Nephron progenitor cell (in vitro differentiated cells): ENCODE measurements at places on chromosomes 7 and 10.

DNA sequence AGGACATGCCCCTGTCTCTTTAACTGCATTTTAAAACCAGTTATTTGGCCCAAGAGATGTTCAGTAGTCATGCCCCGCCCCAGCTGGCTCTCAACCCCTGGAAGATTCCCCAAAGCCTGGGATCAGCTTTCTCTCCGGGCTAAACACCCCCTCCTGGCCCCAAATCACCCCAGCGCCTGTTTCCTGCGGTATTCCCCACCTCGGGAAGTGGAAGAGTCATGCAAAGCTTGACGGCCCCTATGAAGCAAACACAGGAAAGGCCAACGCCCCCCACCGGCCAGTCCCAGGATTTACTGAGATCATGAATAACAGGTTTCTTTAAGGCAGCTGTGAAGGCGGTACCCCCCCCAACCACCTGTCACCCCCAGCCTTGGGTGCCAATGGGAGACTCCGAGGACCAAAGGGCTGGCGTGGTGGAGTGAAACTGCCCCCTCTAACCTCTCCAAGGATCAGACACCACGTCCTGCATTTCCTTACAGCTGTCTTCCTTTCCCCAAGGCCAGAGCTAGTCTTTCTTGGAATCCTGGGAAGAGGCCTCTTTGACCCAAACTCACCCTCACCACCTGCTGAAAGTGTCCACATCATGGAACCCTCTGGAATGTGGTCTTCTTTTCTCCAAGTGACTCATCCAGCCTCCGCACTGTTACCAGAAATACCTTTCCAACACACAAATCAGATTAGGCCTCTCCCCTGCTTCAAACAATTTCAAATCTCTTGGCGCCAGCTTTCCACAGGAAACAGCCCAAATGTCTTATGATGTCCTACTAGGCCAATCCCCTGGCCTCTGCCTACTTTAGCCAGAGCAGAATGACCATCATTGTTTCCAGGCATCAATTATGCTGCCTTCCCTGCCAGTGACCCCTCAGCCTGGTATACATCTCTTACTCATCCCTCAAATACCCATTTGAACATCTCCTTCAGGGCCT lies 301.5 kb downstream of the ZEB1 start:
- DNase-seq, result peak; percentile 18
- peaks cover 12% of the 10 kb centered on the region for H3K36me3 ChIP-seq
- H3K27ac ChIP-seq, result no peak overlapping the region
- H3K4me3 ChIP-seq, result no peak overlapping the region
- H3K27me3 ChIP-seq, result no peaks in the 10 kb centered on the region

- H3K4me3 ChIP-seq, result no peak overlapping the region
- H3K27me3 ChIP-seq, result peaks cover 11% of the 10 kb centered on the region
- no peak overlapping the region for H3K27ac ChIP-seq
- H3K36me3 ChIP-seq, result no peaks in the 10 kb centered on the region
- DNase-seq, result peak; percentile 15
Measured at GRCh38 chr10:117968354-117969182, 78.2 kb downstream of the RAB11FIP2 start.

DNA sequence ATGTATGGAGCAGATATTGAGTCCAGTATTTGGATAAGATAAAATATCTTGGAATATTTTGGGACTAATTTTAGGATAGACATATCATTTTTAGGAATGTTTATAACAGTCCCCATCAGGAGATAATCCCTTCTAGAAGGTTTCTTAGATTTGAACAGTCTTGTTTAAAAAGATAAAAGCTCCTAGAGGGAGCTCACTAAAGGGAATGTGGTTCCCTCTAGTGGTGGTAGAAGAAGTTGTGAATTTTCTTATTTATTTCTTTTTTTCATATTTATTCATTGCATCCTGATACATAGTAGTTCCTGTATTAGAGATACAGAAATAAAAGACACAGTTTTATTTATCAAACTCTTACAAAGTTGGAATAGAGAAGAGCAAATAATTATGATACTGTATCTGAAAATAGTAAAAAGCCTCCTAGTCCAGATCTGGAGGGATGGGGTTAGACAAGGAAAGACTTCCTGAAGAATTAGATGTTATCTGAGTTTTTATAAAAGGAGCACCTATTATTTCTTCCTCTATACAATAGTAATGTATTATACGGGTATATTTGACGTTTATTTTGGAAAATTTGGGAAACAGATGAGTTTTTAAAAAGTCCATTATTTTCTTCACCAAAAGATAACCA lies 24.5 kb upstream of the KLF14 start:
- no peak overlapping the region for H3K27ac ChIP-seq
- no peak for DNase-seq
- no peak overlapping the region for H3K4me3 ChIP-seq

DNA sequence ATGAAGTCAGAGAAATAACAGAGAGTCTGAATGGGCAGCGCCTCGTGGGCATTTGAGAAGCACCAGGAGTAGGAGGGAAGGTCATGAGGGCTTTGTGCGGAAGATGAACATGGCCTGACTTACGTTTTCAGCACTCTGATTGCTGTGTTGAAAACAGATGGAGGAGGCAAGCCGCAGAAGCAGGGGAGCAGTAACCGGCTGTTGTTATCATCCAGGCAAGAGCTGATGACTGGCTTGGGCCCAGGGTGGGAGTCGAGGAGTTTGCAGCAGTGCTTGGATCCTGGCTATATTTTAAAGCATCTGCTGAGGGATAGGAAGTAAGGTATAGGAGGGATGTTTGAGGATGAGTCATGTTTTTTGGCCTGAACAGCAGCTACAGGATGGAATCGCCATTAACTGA lies 12.7 kb upstream of the PDLIM1 start:
- no peaks in the 10 kb centered on the region for H3K36me3 ChIP-seq
- no peak overlapping the region for H3K27ac ChIP-seq
- H3K4me1 ChIP-seq, result peaks cover 12% of the 10 kb centered on the region
- no peak for DNase-seq

- H3K27ac ChIP-seq, result no peak overlapping the region
- H3K36me3 ChIP-seq, result no peaks in the 10 kb centered on the region
- peaks cover 16% of the 10 kb centered on the region for H3K27me3 ChIP-seq
- DNase-seq, result no peak
- peaks cover 5% of the 10 kb centered on the region for H3K4me1 ChIP-seq
- H3K4me3 ChIP-seq, result no peak overlapping the region
Measured at GRCh38 chr7:70893422-70893821, 238.5 kb upstream of the GALNT17 start.

GRCh38 chr7:100604976-100605911 lies 3.1 kb downstream of the PCOLCE start:
- no peak overlapping the region for H3K27ac ChIP-seq
- H3K27me3 ChIP-seq, result peaks cover 30% of the 10 kb centered on the region
- H3K36me3 ChIP-seq, result peaks cover 36% of the 10 kb centered on the region
- peaks cover 57% of the 10 kb centered on the region for H3K4me1 ChIP-seq
- peak overlapping the region; percentile 77 for H3K4me3 ChIP-seq

DNA sequence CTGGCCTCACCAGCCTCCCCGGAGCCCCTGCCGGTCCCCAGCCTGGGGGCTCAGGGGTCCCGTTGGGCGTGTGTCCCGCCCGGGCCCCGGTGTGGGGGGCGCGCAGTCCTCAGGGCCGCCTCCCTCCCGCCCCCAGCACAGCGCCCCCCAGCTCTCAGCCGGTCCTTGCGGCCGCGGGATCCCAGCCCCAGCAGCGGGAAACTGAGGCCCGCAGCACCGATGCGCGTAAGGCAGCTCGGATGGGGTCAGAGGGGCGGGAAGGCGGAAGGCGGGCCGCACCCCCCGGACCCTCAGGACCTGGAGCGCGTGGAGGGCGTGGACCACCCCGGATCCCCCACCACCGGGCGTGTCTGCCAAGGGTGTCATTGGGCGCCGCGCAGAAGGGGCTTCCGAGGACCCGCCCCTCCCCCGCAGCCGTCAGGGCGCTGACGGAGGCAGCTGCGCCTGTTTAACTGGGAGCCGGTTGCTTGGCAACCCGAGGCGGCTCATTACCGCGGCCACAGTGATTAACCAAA lies 14.9 kb downstream of the UNCX start:
- no peak overlapping the region for H3K27ac ChIP-seq
- peaks cover 88% of the 10 kb centered on the region for H3K27me3 ChIP-seq
- H3K36me3 ChIP-seq, result no peaks in the 10 kb centered on the region
- peak; percentile 66 for DNase-seq

DNA sequence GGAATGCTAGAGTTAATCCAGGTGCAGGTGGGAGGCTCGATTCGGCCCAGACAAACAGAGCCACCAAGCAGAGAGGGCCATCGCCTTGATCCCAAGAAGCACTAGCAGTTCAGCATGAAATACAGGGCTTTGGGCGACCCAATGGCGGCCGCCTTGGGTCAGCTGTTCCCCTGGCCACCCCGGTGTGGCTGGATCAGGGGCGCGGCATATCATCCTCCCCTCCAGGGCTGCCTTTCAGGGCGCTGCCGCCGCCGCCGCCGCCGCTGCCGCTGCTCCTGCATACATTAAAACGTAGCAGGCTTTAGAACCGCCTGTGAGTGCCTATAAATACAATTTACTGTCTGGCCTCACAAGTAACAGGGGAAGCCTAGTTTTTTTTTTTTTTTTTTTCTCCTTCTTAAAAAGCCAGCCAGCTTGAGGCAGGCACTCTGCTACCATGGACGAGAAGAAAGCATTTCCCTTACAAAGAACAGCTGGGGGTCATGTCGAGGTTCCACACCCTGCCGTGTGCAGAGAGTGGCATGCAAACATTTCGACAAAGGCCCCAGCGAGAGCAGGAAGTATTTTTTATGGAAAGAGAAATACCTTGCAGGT lies 57.7 kb upstream of the EFCAB10 start:
- DNase-seq, result peak; percentile 67
- no peak overlapping the region for H3K27ac ChIP-seq
- peaks cover 29% of the 10 kb centered on the region for H3K36me3 ChIP-seq
- peak overlapping the region; percentile 72 for H3K4me3 ChIP-seq
- peaks cover 22% of the 10 kb centered on the region for H3K27me3 ChIP-seq

GRCh38 chr10:107033799-107034422 lies 130.6 kb downstream of the SORCS1 start:
- peaks cover 7% of the 10 kb centered on the region for H3K27me3 ChIP-seq
- H3K4me1 ChIP-seq, result peaks cover 37% of the 10 kb centered on the region
- no peaks in the 10 kb centered on the region for H3K36me3 ChIP-seq
- no peak for DNase-seq

GRCh38 chr7:133452577-133452976 lies 199.7 kb downstream of the EXOC4 start:
- no peak overlapping the region for H3K27ac ChIP-seq
- H3K36me3 ChIP-seq, result no peaks in the 10 kb centered on the region
- no peak for DNase-seq
- no peaks in the 10 kb centered on the region for H3K4me1 ChIP-seq
- H3K4me3 ChIP-seq, result no peak overlapping the region

DNA sequence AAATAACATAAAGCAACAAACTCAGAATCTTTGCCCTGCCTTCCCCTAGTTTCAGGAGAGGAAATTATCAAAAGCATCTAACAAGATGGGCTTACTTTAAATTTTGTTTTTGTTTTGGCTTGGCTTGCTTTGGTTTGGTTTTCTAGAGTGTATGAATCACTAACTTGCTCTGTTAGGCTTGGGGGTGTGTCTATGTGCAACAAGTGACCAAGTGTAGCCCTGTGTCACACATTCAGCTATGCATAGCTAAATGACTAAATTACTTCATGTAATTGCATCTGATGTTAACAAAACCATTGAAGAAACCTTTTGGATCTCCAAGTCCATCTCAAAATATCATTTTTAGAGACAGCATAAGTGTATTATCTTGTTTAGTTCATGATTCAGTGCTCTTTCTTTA lies 251.0 kb downstream of the TFEC start:
- no peak for DNase-seq
- H3K27me3 ChIP-seq, result no peaks in the 10 kb centered on the region
- peaks cover 93% of the 10 kb centered on the region for H3K4me1 ChIP-seq
- H3K27ac ChIP-seq, result no peak overlapping the region
- H3K4me3 ChIP-seq, result no peak overlapping the region

GRCh38 chr10:6561552-6561951 lies 18.5 kb downstream of the PRKCQ start:
- no peak overlapping the region for H3K27ac ChIP-seq
- no peaks in the 10 kb centered on the region for H3K36me3 ChIP-seq
- H3K27me3 ChIP-seq, result no peaks in the 10 kb centered on the region
- H3K4me1 ChIP-seq, result peaks cover 12% of the 10 kb centered on the region
- no peak for DNase-seq

DNA sequence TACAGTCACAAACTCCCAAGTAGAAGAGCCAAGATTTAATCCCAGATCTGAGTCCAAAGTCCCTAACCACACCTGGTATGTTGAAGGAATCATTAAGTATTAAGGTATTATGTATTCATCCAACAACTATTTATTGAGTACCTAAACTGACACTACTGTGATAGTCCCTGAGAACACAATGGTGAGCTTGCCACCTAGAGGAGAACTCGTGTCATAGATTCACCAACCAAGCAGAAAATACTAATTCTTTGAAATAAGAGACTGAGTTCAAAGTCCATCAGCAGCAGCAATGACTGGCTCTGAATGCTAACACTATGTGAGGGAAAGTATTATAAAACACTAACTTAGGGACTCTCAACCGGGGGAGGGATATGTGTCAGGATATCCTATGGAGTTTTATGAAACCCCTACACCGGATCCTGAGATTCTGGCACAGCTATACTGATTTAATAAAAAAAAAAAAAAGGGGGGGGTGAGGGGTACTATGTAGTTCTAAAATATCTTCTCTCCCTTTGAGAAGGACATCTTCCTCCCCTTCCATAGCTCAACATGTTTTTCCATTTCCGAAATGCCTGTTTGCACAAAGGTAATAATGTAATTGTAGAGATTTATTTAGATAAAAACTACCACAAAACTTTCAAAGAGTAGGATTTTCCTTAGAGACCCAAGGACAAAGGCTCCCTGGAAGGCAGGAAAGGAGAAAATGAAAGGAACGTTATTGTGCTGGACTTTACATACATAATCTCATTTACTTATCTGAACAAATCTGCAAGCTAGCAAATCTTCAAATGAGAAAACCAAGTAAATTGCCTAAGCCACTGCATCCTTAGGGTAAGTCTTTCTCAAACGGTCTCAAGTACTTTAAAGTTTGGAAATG lies 1.6 kb downstream of the NCOA4 start:
- H3K36me3 ChIP-seq, result no peaks in the 10 kb centered on the region
- no peaks in the 10 kb centered on the region for H3K27me3 ChIP-seq
- H3K4me1 ChIP-seq, result peaks cover 61% of the 10 kb centered on the region
- no peak for DNase-seq

DNA sequence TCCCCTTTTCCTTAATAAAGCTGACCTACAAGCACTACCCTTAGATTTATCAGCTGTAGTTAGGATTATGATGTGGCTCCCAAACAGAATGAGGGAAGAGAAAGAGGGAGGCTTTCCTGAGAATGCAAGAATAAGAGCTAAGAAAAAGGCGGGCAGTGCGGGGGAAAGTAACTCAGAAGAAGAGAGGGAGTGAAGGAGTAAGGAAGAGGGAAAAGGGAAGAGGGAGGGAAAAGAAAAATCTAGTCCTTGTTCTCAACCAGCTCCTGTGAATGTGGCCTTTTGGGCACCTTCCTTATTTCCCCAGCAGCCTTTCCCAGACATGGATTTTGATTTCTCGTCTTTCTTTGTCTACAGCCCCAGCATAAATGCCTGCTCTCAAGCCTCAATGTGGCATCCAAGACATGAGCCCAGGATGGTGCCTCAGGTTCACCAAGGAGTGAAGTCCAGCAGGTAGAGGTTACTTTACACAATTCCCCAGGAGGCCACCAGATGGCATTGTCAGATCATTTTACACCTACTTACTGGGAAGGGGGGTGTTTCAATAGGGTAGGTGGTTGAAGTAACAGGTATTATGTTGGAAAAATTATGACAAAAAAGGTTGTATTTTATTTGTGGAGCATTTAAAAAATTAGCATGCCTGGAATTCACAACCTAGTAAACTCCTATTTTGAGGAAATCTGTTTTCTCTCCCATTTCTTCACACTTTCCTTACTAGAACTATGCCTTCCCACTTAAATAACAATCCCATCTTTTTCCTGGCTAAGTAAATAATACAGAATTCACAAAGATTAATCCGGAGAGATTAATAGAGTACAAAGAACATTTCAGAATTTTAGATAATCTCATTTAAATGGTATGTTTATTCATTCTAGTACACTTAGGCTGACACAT lies 106.5 kb downstream of the HTR7 start:
- H3K4me1 ChIP-seq, result no peaks in the 10 kb centered on the region
- peak; percentile 54 for DNase-seq
- peaks cover 4% of the 10 kb centered on the region for H3K27me3 ChIP-seq
- no peaks in the 10 kb centered on the region for H3K36me3 ChIP-seq
- no peak overlapping the region for H3K27ac ChIP-seq
